Renal cortex interstitium (tissue), 15 donors: ENCODE measurements at places on chromosomes 5 and 9.

- peak; percentile 44 for DNase-seq
These were observed 5.4 kb upstream of the TIFAB start for GRCh38 chr5:135457424-135458071.

DNA sequence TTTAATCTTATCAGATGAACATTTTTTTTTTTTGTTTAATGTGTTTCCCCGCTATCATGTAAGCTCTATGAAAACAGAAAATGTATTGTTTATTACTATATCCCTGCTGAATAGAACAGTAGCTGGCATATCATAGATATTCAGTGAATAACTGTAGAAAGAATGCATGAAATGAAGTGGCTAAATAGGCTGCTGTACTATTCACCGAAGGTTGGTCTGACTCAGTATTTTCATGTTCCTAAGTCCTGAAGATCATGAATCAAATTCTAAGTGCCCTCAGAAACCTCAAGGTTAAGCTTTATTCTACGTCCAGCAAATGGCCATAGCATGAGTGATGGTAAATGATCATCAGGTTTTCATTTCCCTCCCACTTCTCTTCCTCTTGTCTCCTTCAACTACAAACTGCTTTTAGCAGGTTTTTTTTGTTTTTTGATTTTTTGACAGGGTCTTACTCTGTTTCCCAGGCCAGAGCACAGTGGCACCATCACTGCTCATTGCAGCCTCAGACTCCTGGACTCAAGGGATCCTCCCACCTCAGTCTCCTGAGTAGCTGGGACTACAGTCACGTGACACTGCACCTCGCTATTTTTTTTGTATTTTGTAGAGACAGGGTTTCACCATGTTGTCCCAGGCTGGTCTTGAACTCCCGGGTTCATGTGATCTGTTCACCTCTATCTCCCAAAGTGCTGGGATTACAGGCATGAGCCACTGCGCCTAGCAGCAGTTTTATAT, 19.1 kb upstream of the ZFAND5 start:
- no peak for DNase-seq

- no peak for DNase-seq
These were observed 8.6 kb upstream of the PRRC2B start for GRCh38 chr9:131385296-131385695.

DNA sequence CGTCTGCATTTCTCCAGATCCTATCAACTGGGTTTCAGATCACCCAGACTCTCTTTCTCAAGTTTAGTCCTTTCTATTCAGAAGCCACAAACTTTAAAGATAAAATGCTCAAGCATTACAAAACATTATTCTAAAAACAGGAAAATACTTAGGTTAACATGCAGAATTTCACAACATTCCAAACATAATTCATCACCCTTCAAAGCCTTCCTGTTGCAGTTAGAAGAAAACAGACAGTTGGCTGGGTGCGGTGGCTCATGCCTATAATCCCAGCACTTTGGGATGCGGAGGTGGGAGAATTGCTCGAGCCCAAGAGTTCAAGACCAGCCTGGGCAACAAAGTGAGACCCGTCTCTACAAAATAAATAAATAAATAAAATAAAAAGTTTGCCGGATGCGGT, 7.7 kb upstream of the OCLN start:
- no peak for DNase-seq

- DNase-seq = no peak
These were observed 989.8 kb downstream of the TLE4 start for GRCh38 chr9:80561526-80561925.

DNA sequence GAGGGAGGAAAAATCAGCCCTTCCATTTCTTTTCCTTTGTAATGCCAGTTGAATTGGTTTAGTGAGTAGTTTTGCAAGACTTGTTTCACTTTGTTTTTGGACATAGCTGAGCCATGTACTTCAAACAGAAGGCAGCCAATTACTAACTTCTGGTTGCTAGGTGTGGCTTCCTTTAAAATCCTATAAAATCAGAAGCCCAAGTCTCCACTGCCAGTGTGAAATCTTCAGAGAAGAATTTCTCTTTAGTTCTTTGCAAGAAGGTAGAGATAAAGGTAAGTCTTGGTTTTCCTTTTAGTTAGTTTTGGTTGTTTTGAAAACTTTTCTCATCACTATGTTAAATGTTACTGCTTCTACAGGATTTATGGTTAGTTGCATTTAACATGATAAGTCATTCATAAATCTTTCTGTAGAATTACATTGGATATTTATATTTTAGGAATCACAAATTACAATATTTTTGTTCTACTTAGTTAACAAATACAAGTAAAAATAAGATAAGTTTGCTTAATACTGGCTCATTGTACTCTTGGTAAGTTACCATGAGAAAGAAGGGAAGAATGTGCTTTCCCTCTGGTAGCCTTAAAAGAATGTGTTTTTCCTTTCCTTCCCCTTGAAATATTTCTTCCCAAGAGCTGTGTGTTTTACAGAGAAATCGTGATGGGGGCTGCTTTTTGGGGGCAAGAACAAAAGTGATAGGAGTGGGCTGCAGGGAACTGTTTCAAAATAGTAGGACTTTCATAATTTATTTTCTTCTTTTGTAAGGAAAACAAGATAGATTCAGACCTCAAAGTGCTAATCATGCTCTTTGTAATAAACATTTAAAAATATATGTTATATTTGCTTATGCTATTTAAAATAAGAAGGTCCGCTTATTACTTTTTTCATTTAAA, at the start of gene ANXA1:
Gene ANXA1, plus strand, starts transcription at position 213 of the 890 bp plus-strand sequence. CDS start 6,671 bp downstream, outside the sequence.
- no peak for DNase-seq

- no peak for DNase-seq
These were observed 246.0 kb downstream of the YTHDC2 start for GRCh38 chr5:113759505-113759904.

DNA sequence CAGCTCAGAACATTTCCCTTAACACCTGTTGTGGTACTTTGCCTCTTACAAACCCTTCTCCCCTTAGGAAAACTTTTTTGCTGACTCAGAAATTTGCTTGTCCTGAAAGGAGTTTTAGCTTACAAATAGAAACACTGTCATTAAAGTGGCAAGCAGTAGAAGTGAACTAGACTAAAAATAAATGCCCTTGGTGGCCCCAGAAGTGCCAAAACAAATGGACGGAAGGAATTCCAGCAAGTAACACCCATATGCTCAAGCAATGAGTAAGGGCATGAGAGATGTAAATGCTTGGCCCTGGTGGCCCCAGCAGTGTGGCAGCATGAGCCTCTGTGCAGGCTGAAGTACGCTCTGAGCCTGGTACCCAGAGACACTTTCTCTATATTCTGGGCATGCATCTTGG, 8.6 kb downstream of the VLDLR start:
- DNase-seq = peak; percentile 17

DNA sequence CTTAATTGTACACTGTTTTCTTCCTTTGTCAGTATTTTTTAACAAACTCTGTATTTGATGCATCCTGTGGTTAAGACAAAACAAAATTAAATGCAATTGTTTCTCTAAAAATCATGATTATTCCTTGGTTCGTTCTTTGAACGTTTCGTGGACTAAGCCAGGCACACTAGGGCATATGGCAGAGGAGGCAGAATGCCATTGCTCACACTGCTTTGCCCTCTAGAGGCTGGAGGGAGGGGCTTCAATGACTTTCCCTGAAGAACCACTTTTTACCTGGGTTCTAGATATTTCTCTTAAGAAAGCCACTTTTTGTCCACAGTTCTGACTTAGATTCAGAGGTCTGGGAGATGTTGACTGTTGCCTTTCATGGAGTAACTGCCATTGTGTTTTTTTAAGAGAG, 236.2 kb upstream of the ADAMTSL1 start:
- no peak for DNase-seq

DNA sequence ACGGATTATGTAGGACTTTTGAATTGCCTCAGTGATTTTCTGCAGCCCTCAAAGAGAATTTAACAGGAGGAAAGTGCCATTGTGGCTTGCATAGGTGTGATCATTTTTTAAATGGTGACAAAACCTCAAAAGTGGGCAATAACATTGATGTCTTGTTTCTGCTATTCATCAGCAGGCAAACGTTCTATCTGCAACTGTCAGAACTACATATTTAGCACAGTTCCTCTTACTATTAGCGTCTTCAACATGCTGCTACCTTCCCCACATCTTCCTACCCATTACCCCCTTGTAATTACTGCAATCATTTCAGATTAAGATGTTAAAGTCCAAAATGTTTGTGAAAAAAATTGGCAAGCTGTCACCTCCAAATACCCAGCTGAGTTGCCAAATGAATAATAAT, 254.6 kb downstream of the SMARCA2 start:
- DNase-seq = no peak

GRCh38 chr5:135189024-135189423, 155.0 kb upstream of the PITX1 start:
- no peak for DNase-seq

- DNase-seq = peak; percentile 32
These were observed at the start of gene ARSB for GRCh38 chr5:78985116-78985724. Gene ARSB (minus strand): TSS chr5:78985310. CDS start chr5:78985248, 62 bp downstream.

DNA sequence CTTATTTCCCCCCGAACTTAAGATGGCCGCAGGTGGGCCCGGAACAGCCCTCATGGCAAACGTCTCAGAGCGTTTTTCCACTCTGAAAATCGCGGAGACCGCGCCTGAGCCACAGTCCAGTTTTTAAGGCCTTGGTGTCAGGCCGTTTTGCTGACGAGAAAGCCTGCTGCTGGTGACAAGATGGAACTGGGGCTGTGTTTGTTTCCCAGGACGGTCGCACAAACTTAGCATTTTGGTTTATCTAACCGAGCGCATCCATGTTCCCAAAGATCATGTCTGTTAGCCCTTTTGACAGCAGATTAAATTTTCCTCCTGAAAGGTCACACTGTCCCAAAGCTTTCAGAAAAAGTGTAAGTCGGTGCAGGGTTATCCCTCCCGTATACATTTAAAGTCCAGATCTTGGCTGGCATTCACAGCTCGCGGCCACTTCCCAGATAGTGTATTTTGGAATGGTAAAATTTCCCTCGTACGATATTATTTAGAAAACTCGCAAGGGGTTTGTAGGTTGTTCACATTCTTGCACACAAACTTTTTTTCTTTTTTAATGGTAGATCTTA, 812 bp downstream of the SREK1 start:
- DNase-seq = no peak

DNA sequence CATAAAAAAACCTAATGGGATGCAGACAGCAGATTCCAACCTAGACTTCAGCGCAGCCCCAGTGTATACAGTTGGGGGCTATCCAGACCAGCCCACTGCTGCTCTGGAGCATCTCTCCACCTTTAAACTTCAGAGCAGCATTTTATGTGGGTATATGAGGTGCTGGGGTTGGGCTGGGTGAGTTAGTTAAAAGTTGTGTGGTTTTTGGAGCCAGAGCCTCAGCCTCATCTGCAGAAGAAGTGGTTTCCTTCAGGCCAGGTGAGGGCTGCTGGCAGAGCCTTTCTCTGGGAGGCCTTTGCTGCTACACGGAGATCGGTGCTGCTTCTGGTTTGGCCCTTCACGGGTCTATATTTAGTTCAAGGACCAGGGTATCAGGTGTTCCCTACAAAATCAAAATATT, 228.3 kb downstream of the PDZD2 start:
- no peak for DNase-seq

GRCh38 chr9:87113874-87114273, 166.6 kb upstream of the GAS1 start:
- no peak for DNase-seq

DNA sequence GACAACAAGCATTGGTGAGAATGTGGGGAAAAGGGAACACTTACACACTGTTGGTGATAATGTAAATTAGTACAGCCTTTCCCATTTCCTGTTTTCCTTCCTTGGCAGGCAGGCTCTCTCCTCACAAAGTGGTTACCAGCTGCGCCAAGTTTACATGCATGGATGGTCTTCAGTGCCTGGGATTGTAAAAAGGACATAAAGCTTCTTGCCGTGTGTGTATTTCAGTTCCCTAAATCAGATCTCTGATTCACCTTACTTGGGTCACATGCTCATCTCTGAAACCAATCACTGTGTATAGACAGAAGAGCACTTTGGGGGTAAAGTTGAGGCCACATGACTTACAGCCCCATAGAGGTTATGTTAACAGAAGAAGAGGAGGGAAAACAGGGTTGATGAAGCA, 92.8 kb downstream of the CAVIN4 start:
- DNase-seq = peak; percentile 3

- DNase-seq = no peak
These were observed 969.6 kb upstream of the DMAC1 start for GRCh38 chr9:8769153-8769552.

DNA sequence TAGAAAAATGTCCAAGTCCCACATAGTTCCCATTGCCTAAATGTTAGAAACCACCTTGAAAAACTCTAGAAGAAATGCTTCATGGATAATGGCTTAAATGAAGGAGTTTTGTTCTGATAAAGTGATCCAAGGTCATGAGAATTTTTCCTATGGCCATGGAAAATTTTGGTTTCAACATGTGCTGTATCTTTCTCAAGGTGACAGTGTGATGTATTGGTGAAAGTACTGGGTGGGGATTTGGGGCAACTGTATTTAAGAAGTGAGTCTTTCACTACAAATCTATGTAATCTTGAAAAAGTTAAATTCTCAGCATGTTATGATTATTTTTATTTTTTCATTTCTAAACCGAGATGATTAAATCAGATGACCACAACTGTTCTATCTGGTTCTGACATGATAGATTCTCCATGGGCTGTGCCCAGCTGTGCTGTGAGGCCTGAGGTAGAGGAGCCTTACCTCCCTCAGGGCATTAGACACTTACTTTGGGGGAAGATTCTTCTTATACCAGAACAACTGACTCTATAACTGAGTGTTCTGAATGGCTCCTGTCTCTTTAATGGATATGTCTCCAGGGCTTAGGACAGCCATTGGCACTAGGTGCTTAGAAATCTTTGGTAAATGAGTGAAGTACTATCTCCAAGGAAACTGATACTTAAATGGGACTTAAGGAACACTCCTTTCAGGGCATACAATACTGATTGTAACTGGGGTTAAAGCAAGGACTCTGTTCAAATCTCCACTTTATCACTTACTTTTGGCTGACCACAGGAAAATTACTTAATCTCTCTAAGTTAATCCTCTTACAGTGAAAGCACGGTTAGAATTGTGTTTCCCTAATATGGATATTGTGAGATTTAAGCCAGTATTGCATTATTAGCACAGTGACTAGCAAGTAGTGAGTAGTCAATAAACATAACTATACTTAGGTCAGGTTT, 397.4 kb upstream of the MEF2C start:
- DNase-seq = no peak

GRCh38 chr9:129343424-129344375, 165.6 kb upstream of the IER5L start:
- no peak for DNase-seq

DNA sequence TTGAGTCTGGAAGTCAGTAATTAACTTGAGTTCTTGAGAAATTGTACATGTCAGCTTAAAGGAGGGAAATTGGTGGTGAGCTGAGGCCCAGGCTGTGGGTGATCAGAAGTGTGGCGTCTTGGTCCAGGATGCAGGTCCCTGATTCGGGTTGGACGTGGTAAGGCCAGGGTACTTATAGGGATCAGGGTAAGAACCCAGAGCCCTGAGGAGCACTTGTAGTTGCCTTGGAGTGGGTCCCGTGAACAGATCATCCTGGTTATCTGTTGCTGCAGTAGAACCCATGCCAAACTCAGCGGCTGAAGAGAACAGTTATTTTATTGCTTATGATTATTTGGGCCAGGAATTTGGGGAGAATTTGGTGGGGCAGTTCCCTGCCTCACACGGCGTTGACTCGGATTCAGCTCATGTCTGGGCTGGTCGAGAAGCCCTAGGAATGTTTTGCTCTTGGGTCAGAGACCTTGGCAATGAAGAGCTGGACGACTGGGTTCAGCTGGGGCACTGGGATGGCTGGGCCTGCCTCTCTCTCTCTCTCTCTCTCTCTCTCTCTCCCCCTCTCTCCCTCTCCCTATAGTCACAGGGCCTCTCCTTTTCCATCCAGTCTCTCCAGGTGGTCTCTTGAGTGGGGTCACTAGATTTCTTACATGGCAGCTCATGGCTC, 73.1 kb downstream of the PDZD2 start:
- DNase-seq = no peak

- no peak for DNase-seq
These were observed 59.1 kb downstream of the THBS4 start for GRCh38 chr5:80094236-80094738.

GRCh38 chr5:151800532-151800931, 28.8 kb downstream of the G3BP1 start:
- no peak for DNase-seq
